ENCODE measurements at places on chromosomes 1 and 21.
A peak's percentile ranks its signal among the peaks of the same experiment; 100 is the strongest.

DNA sequence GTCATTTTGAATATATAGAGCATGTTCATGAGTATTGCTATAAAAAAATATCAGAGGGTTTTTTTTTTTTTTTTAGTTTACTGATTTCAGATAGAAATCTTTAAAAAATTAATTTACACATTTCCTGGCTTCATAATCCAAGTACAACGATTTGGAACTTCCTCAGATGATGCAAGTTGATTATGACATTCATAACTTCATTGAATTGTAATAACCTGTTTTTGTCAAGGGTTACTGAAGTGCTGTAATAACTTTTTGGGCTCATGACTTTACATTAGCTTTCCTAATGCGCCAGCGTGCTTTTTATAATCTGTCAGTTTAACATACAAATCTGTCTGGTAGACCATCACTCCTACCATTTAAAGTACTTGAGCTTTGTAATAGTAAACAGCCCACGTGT, 81.3 kb downstream of the SASS6 start:
- no peak for DNase-seq

- peak; percentile 64 for DNase-seq
Measured at GRCh38 chr1:6245086-6245868, 1.3 kb downstream of the HES3 start.

GRCh38 chr21:38631206-38631605, 132.9 kb upstream of the ERG start:
- DNase-seq: no peak

- DNase-seq: no peak
Measured at GRCh38 chr1:64537942-64538341, 68.0 kb downstream of the CACHD1 start.

DNA sequence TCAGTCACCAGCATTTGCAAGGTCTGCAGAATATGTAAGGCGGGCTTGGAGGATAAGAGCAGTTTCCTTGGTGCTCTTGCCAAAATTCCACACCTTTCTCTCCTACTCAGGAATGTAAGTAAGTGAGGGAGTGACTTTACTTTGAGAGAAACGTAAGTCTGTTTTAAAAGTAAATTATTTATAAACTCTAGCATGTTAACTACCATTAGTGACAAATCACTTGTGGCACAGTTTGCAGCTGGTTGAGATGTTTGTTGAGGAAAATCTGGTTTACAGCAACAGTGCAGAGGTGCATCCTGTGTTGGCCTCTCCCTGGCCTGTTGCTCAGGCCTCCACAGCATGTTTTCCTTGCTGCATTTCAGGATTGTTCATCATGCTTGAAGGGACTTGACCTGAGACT, 8.5 kb downstream of the CGN start:
- no peak for DNase-seq

DNA sequence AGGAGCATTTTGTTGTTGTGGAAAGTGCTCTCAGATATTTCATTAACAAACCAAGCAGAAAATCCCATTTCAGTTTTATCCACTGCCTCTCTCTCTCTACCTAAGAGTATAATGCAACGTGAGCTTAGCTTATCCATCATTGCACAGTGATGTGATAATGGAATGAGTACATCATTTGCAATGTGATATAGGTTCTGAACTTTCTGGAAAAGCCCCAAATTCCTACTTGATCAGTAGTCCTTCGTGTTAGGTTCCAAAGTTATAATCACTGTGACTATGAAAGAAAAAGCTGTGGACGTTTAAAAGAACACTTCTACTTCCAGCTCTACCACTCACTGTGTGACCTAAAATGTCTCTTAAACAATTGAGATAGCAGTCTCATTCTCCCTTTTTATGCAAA, 76.4 kb upstream of the PRMT6 start:
- no peak for DNase-seq

DNA sequence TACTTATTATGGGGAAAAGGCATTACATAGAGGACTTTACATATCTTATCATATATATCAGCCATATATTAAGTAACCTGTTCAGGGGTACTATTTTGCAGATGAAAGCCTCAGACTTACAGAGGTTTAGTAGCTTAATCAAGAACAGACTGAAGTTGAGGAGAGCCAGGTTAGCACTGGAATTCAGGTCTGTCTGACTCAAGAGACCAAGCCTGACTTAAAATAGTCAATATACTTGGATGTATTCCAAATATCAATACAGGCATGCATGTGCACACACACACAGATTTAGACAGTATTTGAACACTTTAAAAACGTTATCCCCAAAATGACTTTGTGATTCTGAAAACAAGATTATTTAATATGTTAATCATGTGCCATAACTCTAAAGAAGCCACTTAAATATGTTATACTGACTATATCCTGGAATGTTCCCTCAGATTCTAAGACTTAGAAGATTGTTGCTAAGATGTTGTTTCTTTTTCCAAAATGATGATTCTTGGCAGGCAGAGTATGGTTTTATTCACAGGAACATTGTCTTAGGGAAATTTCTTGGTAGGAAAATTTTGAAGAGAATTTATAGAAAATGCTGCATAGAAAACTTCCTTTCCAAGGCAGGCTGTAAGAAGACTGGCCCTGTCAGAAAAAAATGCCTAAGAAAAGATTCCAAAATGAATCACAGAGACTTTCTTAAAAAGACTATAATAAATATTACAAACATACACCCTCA, 61.6 kb downstream of the ADAMTS1 start:
- DNase-seq: no peak

DNA sequence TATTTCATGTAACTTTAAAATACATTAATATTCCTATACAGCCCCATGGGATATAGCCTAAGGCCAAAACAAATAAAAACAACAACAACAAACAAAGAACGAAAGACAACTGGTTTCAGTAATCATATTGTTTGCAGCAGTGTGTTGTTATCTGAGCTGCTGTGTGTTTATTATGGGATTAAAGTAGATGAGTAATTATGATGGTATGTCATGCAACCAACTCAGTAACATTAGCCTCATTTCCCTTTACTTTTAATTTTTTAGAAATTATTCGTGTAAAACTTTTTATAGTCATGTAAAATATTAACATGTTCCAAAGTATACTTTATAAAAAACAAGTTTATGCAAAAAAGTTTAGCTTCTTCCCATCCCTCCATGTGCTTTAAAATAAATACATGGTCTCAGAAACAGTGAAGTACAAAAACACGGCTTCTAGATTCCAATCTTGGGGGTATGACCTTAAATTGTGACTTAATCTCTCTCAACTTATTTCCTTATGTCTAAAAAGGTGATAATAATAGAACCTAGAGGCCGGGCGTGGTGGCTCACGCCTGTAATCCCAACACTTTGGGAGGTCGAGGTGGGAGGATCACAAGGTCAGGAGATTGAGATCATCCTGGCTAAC, 176.1 kb downstream of the SLC45A1 start:
- DNase-seq: no peak

DNA sequence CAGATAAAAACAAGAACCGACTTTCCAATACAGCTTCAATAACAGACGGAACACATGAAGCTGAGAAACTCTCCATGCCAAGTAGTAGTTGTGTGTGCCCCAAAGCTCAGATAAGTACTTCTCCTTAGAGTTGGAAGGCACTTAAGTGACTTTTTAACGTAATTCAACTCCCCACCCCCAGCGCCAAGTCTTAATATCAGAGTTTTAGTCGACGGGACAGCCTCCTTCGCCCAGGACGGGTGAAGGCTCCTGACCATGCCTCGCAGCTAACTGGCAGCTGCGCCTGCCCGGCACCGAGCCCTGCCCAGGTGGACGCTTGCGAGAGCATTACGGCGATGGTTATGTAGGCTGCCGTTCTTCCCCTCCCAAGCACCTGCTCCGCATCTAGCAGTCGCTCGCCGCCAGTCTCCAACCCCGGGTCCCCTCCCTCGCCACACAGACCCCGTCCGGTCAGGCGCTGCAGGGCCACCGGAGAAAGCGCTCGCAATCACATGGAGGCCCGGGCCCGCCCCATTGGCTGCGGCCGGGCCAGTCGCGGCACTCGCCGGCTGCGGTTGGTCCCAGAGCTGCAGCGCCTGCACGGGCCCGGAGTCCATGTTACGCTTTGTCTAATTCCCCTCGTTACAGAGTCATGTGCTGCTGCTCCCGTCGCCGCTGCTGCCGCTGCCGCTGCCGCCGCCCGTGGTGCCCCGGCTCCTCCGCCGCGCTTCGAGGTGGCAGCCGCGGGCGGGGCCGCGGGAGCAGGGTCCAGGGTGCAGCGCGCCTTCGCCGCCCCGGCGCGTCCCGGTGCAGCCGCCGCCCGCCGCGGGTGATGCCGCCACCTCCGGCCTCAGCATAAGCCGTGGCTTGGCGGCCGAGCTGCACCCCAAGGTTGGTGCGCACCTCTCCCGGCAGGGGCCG, at the start of gene LRRC8D:
LRRC8D (plus strand) TSS at position 611 of the 900 bp plus-strand sequence. CDS start 112,037 bp downstream, outside the sequence.
- DNase-seq: peak; percentile 36

GRCh38 chr1:82695443-82695842, 894.7 kb downstream of the ADGRL2 start:
- DNase-seq: no peak
